B cell (primary cell): ENCODE measurements at places on chromosomes 5 and 9.

DNA sequence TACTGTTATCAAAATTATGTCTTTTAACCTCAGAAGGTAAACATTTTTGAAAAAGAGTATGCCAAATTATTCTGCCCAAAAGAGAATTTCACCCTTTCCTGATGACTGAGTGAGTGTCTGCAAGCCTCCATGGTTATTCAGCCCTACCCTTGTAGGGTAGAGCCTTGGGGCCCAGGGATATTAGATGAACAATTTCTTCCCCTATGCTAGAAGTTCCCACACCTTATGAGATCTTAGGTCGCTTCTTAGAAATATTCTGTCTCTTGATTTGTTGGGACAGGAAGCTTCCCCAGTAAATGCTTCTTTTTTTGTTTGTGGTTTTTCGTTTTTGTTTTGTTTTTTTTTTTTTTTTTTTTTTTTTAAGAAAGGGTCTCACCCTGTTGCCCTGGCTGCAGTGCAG is 3.1 kb downstream of the CRB2 start:
- H3K27me3 ChIP-seq = no peaks in the 10 kb centered on the region
- no peak overlapping the region for H3K4me3 ChIP-seq
- no peaks in the 10 kb centered on the region for H3K36me3 ChIP-seq

DNA sequence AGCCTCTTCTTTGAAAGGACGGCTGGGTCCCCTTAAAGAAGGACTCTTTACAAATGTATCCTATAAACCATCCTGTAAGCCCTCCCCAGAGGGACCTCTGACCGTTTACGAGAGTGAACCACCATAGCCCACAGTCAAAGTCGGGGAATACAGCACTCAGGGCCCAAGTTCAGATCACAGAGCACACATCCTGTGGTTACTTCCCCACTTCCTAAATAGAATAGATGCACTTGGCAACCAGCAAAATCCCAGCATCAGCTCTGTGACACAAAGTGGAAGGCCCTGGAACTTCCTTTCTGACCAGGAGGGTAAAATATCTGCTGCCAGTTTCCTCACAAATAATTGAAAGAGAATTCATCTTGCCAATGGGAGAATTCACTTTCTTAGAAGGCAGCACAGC is 6.9 kb upstream of the IGFBPL1 start:
- no peaks in the 10 kb centered on the region for H3K4me1 ChIP-seq
- H3K36me3 ChIP-seq = no peaks in the 10 kb centered on the region
- no peak overlapping the region for H3K4me3 ChIP-seq
- peaks cover 3% of the 10 kb centered on the region for H3K27me3 ChIP-seq
- DNase-seq = no peak

- no peak for DNase-seq
- no peak overlapping the region for H3K4me3 ChIP-seq
- H3K27ac ChIP-seq = no peak overlapping the region
- H3K27me3 ChIP-seq = no peaks in the 10 kb centered on the region
- no peaks in the 10 kb centered on the region for H3K36me3 ChIP-seq
Measured at GRCh38 chr9:132144708-132145365, 17.0 kb upstream of the NTNG2 start.

GRCh38 chr9:107016383-107016782 is 153.4 kb downstream of the ZNF462 start:
- H3K4me1 ChIP-seq = no peaks in the 10 kb centered on the region
- H3K27ac ChIP-seq = no peak overlapping the region
- no peaks in the 10 kb centered on the region for H3K27me3 ChIP-seq
- no peak overlapping the region for H3K4me3 ChIP-seq
- no peaks in the 10 kb centered on the region for H3K36me3 ChIP-seq

- no peak for DNase-seq
- H3K36me3 ChIP-seq = no peaks in the 10 kb centered on the region
- H3K4me1 ChIP-seq = peaks cover 15% of the 10 kb centered on the region
- no peaks in the 10 kb centered on the region for H3K27me3 ChIP-seq
- H3K27ac ChIP-seq = no peak overlapping the region
Measured at GRCh38 chr5:34011536-34011935, 3.7 kb upstream of the AMACR start.

DNA sequence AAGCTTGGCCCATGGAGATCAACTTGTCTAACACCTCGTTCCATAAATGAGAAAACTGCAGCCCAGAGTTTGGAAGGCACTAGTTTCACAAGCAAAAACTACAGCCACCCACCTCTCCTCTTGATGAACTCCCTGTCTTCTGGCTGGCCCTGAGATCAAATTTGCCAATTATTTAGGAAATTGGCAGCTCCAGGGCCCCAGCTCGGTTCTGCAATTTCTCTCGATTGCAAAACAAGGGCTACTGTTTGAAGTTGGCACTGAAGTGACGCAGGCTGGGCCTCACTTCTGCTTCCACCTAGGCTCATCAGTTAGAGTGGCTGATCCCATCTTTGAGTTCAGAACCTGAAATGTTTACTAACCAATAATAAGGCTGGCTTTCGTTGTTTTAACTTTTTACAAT is 3.7 kb upstream of the GPX3 start:
- H3K4me3 ChIP-seq = no peak overlapping the region
- H3K4me1 ChIP-seq = peaks cover 15% of the 10 kb centered on the region
- H3K27ac ChIP-seq = no peak overlapping the region
- peaks cover 5% of the 10 kb centered on the region for H3K27me3 ChIP-seq
- no peaks in the 10 kb centered on the region for H3K36me3 ChIP-seq

DNA sequence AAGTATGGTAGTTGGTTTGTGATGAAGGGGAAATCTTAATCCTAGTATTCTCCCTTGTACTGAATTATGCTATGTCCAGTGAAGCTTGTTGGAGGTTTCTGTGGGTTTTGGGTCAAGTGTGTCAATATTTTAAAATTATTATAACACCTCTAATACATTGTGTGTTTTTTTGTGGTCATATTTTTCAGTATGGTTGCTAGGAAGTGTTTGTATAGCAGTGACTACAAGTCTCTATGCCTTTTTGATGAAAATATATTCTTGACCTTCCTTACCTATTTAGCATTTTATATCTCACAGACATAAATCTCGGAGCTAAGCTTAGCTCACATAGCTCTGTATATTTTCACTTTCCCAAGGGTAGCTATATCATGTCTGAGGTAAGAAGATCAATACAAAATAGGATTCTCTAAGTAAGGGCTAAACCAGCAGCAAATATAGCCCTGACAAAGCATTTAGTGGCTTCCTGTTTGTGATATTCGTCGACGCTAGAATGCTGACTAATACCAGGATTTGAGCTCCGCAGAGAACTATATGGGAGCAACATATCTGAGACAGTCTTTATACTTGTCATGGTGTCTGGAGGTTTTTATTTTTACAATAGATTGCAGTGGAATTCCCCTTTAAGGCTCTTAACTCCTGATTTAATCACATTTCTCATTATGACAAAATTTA is 82.3 kb downstream of the MACIR start:
- H3K27ac ChIP-seq = no peak overlapping the region
- H3K27me3 ChIP-seq = no peaks in the 10 kb centered on the region
- DNase-seq = no peak
- H3K4me1 ChIP-seq = no peaks in the 10 kb centered on the region
- no peak overlapping the region for H3K4me3 ChIP-seq
- H3K36me3 ChIP-seq = no peaks in the 10 kb centered on the region

GRCh38 chr5:120442694-120443093 is 21.4 kb upstream of the PRR16 start:
- no peak overlapping the region for H3K27ac ChIP-seq
- H3K4me3 ChIP-seq = no peak overlapping the region
- DNase-seq = no peak
- H3K4me1 ChIP-seq = no peaks in the 10 kb centered on the region
- no peaks in the 10 kb centered on the region for H3K27me3 ChIP-seq
- no peaks in the 10 kb centered on the region for H3K36me3 ChIP-seq

- H3K36me3 ChIP-seq = no peaks in the 10 kb centered on the region
- no peak overlapping the region for H3K4me3 ChIP-seq
- no peak overlapping the region for H3K27ac ChIP-seq
- no peaks in the 10 kb centered on the region for H3K27me3 ChIP-seq
- H3K4me1 ChIP-seq = no peaks in the 10 kb centered on the region
Measured at GRCh38 chr5:51202161-51202560, 181.1 kb upstream of the ISL1 start.

GRCh38 chr9:39108145-39108544 is 179.8 kb downstream of the CNTNAP3 start:
- no peaks in the 10 kb centered on the region for H3K4me1 ChIP-seq
- no peak for DNase-seq
- H3K27me3 ChIP-seq = no peaks in the 10 kb centered on the region
- no peaks in the 10 kb centered on the region for H3K36me3 ChIP-seq
- no peak overlapping the region for H3K4me3 ChIP-seq

DNA sequence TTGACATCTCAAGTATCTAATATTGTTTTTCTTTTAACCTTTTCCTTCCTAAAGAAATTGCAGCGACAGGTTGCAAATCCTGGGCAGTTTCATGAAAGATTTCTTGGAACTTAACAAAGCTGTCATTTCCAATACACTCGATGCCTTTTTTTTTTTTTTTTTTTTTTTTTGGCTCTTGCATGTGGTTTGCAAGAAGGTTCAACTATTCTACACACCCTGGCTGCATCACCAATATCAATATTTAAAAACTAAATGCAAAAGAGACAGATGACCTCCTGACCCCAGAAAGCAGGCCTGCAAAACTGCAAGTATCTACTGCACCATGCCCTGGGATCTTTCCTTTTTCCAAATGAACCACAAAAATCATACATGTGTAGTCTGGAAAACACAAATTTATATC is 4.4 kb upstream of the NFIB start:
- no peak overlapping the region for H3K4me3 ChIP-seq
- H3K27me3 ChIP-seq = peaks cover 33% of the 10 kb centered on the region
- no peak for DNase-seq
- H3K36me3 ChIP-seq = no peaks in the 10 kb centered on the region
- peaks cover 24% of the 10 kb centered on the region for H3K4me1 ChIP-seq

DNA sequence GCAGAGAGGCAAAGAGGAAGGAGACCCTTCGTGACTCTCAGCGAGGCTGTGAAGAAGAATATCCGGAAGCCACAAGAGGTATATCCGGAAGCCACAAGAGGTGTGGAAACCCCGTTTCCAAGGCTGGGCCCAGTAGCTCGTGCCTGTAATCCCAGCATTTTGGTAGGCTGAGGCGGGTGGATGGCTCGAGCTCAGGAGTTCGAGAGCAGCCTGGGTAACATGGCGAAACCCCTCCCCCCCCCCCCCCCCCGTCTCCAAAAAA is 612 bp upstream of the BBLN start:
- peaks cover 6% of the 10 kb centered on the region for H3K4me1 ChIP-seq
- no peaks in the 10 kb centered on the region for H3K27me3 ChIP-seq
- H3K27ac ChIP-seq = peak overlapping the region; percentile 72
- DNase-seq = peak; percentile 73
- H3K4me3 ChIP-seq = peak overlapping the region; percentile 86
- peaks cover 8% of the 10 kb centered on the region for H3K36me3 ChIP-seq

DNA sequence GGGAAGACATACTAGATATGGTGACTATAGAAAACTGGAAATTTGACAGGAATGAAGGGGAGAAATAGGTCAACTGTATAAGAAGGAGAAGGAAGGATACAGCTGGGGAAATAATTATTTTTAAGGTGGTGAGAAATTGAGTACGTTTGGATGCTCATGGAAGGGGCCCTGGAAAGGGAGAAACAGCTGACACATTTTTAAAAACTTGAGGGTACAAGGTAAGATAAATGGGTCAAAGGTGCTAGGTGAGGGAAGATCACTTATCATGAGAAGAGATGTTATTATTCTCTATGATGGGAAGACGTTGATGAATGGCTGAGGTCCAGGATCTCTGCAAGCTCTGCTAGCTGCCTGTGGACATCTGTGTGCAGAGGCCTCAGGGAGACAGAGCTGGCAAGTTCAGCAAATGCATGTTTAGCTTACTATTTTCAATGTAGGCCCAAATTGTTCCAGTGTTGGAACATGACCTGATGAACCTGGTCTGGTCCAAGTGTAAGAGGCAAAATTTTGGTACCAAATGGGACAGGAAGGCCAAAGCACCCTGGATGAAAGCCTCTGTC is 181.7 kb downstream of the MTRR start:
- H3K4me3 ChIP-seq = no peak overlapping the region
- H3K36me3 ChIP-seq = no peaks in the 10 kb centered on the region
- no peaks in the 10 kb centered on the region for H3K4me1 ChIP-seq
- no peak for DNase-seq
- H3K27ac ChIP-seq = no peak overlapping the region

DNA sequence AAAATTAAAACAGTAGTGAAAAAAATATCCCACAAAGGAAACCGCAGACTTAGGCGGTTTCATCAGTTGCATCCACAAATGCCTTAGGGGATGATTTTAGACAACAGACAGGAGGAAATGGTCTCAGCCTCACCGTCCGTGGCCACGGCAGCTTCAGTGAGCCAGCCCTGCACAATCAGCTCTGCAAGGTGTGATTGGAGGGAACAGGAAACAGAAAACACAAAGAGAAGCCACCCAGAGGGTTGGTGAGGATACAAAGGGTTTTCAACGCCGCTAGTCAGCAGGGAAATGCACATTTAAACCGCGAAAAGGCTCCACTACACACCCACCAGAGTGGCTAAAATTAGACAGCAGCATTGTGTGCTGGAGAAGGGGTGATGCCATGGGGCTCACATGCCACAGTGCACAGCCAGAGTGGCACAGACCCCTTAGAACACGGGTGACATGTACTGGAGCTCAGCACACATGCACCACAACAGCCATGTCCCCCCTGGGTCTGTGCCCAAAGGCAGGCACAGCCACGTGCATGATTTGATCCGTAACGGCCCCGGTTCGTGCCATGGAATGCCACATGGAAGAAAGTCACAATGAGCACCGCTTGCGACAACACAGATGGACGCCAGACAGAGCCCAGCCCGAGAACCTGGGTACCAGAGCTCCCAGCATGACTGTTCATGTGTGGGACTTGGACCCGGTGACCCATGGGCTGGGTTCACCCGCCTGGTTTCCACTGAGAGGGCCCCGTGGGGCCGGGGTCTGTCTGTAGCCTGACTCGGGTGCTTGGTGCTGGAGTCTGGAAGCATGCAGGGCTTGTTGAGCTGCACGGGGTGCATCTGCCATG is 18.3 kb upstream of the TERT start:
- no peaks in the 10 kb centered on the region for H3K36me3 ChIP-seq
- peaks cover 11% of the 10 kb centered on the region for H3K27me3 ChIP-seq
- H3K4me1 ChIP-seq = peaks cover 49% of the 10 kb centered on the region
- no peak overlapping the region for H3K4me3 ChIP-seq

DNA sequence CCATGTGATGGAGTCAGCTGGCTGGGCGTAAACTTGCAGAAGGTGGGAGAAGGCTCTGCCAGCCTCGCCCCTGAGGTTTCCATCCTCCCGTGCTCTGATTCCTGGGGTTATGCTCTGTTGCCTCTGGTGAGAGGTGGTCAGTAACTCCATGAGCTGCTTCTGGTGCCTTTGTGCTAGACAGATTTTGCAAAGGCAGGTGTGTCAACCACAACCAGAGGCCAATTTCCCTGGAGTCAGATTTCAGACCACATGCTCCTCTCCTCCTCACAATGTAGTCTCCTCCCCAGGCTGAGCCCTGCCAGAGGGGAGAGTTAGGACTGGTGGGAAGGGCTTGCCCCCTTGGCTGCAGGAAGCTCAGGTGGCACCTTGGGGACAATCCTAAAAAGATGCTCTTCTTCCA is 38.8 kb upstream of the TENT4A start:
- no peaks in the 10 kb centered on the region for H3K4me1 ChIP-seq
- H3K27ac ChIP-seq = no peak overlapping the region
- no peaks in the 10 kb centered on the region for H3K27me3 ChIP-seq
- no peak overlapping the region for H3K4me3 ChIP-seq
- no peaks in the 10 kb centered on the region for H3K36me3 ChIP-seq

- H3K4me1 ChIP-seq = no peaks in the 10 kb centered on the region
- no peaks in the 10 kb centered on the region for H3K27me3 ChIP-seq
- DNase-seq = no peak
- no peak overlapping the region for H3K4me3 ChIP-seq
- no peak overlapping the region for H3K27ac ChIP-seq
Measured at GRCh38 chr9:33364127-33364526, 38.2 kb downstream of the AQP7 start.
